ENCODE measurements at places on chromosomes 5 and 9.
A peak's percentile ranks its signal among the peaks of the same experiment; 100 is the strongest.

DNA sequence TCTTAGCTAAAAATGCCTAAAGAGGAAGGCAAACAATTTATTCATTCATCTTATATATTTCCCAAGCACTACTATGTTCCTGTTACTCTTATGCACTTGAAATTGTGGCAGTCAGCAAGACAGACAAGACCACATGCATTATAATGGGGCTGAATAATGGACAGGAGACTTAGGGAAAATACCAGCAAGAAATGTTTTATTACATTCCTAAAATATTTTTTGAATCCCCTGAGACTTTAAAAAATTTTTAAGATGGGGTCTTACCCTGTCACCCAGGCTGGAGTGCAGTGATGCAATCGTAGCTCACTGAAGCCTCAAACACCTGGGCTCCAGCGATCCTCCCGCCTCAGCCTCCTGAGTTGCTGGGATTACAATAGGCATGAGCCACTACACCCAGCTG lies 13.2 kb downstream of the ZCCHC9 start:
- DNase-seq, result no peak

DNA sequence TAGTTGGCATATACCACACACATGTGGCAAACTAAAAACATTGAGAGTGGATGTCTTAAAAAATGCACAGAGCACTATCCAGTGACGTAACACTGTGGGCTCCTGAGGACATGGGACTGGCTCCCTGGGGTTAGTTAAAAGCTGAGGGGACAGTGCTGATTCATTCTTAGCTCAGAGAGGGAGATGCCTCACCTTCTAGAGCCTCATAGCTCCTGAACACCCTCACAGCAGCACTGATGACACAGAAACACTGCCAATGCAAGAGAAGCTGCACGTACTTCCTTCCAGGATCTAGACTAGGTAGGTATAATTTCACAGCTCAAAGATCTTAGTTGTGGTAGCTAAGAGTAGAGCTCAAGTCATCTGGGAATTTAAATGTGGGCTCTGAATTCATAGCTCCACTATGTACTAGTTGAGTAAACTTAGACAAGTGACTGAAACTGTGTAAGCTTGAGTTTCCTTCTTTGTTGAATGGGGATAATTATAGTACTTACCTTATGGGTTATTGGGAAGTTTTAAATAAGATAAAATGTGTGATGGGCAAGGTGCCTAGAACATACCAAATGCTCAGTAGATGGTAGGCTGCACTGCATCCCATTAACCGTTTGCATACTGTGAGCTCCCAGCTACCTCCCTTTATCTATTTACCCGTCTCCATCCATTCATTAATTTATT lies 279.9 kb downstream of the ASTN2 start:
- DNase-seq, result no peak

- DNase-seq, result no peak
These were observed 12.4 kb downstream of the PTTG1 start for GRCh38 chr5:160434022-160434531.

GRCh38 chr9:122370869-122371755 lies at the start of gene PTGS1:
PTGS1 (plus strand) TSS chr9:122371024; CDS start chr9:122371085, 61 bp downstream.
- DNase-seq, result no peak

DNA sequence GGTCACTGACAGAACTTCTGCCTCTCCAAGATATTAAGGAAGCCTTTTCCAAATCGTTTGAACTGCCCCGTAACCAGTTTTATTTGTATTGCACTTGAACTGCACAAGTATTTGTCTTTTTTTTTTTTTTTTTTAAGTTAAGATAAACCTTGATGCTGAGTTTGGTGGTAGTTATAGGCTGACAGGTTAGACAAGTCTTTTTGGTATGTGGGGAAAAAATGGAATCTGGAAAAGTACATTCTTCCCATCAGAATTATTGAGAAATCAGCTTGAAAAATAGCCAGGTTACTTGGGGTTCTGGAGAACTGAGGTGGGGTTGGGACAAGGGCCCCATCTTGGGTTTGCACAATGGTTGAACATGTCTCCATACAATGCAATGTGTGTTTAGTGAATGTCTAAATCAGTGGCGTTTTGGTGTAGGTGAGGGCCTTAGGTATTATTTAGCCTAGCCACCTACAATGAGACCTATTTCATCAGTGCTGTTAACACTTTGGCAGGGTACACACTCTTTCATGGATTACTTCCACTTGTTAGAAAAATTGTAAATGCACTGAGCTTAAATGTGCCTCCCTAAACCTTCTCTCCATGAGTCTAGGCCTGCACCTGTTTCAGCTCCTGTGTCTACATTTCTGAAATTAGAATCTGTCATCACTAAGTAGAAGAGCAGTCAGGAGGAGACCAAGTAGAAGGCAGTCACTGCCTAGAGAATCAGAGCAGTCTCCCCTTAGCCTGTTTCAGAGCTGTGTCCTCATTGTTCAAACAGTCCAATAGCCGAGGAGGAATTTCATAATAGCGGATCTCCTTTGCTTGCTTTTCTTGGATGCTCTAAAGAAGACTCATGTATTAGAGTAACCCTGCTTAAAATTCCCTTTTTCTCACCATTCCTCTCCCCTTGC lies 140.0 kb upstream of the HMHB1 start:
- DNase-seq, result no peak

DNA sequence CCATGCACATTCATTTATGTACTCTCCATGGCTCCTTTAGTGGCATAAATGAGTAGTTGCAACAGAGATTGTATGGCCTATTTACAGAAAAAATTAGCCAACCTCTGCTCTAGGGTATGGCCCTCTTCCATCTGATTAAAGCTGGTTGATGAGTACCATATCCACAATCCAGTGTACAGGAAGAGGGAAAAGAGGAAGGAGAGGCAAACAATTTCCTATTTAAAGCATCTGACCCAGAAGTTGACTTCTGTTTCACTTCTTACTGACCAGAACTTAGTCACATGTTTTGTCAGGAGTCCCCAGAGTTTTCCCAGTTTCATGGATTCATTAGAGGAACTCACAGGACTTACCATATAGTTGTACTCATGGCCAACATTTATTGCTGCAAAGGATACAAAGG lies 68.6 kb upstream of the STARD4 start:
- DNase-seq, result no peak

- DNase-seq, result no peak
These were observed 104.6 kb downstream of the CDK5RAP2 start for GRCh38 chr9:120475341-120475740.

DNA sequence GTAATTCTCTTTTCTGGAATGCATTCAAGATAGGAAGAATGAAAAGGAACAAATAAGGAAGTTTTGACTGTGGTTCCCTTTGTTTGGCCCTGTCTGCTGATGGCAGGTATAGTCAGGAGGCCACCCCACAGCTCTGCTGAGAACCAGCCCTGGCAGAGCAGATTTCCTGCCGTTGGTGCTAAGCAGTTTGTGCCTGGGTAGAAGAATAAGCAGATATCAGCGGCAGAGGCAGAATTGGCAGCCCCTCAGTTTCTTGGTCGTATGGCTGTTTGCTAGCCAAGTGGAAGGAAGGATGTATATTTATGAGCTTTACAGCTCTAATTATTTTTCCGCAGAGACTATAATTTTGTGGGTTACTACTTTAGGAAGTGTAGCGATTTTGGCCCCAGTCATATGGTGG lies 310.2 kb upstream of the RFX3 start:
- DNase-seq, result no peak

- DNase-seq, result no peak
These were observed 57.8 kb downstream of the ZNF462 start for GRCh38 chr9:106920701-106921283.

GRCh38 chr9:136541179-136541578 lies 4.7 kb downstream of the NOTCH1 start:
- DNase-seq, result no peak

DNA sequence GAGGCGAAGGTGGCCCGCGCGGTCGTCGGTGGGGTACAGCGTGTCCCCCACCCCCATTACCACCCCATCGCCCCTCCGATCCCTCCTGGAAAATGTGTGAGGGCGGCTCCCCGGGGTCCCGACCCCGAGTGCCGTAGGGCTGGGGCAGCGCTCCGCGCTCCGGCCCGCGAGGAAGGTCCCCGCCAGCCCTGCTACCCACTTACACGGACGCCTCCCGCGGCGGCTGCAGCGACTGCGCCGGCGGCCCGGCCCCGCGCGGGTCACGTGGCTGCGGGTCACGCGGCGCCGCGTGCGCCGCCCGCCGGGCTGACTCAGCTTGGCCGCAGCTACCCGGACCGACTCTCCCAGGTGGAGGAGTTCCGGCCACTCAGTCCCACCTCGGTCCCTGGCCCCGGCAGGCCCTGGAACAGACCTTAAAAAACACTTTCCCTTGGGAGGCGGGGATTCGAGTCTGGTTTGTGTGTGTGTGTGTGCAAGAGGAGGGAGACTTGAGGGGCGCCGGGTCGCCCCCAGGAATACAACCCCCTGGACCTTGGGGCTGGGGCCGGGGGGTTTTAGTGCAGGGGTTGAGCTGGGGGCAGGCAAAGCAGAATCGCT lies at the start of gene GNPDA1:
Gene GNPDA1 (minus strand): TSS at position 236 of the 597 bp plus-strand sequence. CDS start 992 bp downstream, outside the sequence.
- DNase-seq, result peak; percentile 48

GRCh38 chr5:115594128-115595047 lies 7.9 kb downstream of the TICAM2 start:
- no peak for DNase-seq

- no peak for DNase-seq
These were observed 422.6 kb downstream of the EFNA5 start for GRCh38 chr5:107248066-107248695.

DNA sequence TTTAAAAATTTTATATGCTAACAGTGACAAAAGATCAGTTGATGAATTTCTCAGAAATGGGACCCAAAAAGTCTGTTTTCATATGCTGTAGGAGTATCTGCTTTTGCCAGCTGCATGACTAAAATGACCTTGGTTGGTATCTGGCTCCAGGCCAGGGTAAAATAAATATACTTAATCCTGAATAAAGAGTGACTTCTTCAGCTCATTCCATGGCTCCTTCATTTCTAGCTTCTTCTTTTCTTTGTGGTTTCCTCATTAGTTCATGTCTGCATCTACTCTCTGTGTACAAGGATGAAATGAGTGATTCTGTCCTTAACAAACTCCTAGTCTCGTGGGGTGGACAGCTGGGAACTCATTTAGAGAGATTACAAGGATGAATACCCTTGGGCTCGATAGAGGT lies 36.0 kb downstream of the RCL1 start:
- no peak for DNase-seq

DNA sequence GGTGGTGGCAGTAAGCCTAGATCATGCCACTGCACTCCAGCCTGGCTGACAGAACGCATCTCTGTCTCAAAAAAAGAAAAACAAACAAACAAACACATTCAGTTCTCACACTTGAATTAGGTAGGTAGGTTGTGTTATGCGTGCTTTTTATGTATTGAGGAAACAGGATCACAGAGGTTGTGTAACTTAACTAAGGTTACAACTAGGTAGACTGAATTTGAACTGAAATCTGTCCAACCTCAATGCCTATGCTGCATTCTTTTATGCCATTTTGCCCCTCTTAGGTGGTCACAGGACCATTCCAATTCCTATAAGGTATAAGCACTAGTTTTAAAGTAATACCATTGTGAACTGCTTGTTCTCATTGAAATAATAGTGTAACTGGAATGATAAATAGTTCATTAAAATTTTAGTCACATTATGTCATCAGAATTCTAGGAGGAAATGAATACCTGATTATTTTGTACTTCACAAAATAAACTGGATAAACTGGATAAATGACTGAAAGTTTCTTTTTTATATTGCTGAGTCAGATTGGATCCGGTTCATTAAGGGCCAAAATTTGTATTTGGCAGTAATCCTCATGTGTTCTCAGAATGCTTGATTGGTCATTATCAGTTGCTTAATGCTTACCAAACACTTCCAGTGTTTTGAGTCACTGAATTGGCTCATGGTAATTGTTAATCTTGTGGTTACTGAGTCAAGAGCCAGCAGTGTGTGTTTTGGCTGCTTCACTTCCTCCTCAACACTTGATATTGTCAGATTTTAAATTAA lies 7.1 kb downstream of the UBAP1 start:
- no peak for DNase-seq

- no peak for DNase-seq
These were observed 25.8 kb upstream of the LECT2 start for GRCh38 chr5:135980620-135981019.

DNA sequence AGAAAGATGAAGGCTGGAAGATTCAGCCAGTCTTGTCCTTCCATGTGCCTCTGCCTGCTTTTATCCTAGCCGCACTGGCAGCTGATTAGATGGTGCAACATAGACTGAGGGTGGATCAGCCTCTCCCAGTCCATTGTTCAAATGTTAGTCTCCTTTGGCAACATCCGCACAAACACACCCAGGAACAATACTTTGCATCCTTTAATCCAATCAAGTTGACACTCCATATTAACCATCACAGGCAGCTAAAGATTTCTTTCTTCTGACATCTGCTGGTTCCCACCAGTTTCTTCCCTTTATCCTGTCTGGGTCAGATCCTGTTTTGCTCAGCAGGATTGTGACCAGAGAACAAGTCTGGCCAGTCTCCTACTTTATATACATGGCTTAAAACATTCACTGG lies 276.5 kb upstream of the TYRP1 start:
- DNase-seq, result no peak

- no peak for DNase-seq
These were observed 214.2 kb downstream of the TMEM232 start for GRCh38 chr5:110512266-110512665.

DNA sequence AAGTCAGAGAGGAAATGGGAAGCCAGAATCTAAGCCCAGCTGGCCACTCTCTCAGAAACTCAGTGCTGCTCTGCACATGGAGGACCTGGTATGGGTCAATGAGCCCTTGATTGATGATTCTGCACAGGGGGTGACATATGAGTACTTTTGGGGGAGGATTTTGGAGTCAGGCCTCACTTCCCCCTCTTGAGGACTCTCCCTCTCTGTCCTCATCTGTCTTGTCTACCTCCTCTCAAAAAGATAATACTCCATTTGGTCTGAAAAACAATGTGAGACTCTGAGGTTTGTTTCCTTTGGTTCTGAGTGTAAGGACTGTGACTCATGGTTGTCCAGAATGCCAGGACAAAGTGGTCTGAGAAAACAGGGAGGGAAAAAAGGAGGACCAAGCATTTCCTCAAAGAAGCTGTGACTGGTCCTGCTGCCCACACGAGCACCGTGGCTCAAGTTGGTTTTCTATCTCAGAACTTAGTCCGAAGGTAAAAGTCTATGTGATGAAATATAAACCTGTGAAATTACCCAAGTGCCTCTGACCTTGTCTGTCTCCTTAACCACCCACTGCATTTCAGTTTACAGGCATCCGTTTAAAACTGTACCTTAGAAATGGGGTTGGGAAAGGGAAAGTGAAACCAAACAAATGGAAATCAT lies 11.1 kb downstream of the TTC39B start:
- DNase-seq, result no peak

Measured in stimulated activated CD4-positive, alpha-beta T cell treated with anti-CD3 and anti-CD28 coated beads, Interleukin-1b, Interleukin-23, amount 100 ng/mL, for 4 hours (primary cell).